Muscle of arm (tissue), 14 donors: ENCODE measurements at places on chromosomes 1 and 21.
A peak's percentile ranks its signal among the peaks of the same experiment; 100 is the strongest.

DNA sequence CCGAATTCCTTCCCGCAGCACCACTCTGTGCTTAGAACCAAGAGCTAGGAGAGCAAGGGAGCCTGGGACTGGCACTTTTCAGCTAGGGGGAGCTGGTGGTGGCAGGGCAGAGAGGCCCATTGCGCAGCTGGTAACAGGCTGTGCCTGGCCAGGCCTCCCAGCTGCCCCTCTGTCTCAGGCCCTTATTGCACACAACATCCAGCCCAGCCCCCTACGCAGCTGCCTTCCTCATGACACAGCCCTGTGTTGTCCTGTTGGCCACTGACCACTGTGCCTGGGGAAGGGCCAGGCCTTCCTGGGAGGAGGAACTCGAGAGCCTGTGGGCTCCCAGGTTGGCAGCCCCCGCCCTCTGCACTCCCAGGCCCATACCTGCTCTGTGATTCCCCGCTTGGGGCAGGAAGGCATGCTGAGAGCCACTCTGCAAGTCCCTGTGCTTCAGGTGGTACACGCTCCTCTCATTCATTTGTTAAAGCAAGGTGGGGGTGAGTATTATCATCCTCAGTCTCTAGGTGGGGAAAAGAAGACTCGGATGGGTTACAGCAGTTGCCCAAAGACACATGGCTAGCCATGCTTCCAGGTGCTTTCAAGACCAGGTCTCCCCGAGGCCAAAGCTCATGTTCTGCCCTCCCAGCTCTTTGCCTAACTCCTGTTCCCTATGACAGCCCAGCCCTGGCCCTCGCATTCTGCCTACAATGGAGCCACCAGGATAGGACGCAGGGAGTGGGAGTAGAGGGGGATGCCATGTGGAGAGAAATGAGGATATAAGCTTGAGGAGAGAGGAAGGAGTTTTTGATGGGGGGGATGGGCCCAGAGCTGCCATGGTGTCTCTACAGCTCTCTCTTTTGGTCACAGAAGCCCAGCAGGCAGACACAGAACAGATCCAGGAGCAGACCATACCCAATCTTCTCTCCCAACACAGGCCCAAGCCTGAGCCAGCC lies 81.8 kb downstream of the TMEM53 start:
- DNase-seq: no peak

- no peak for DNase-seq
Observed at GRCh38 chr1:31932491-31933316, 5.5 kb downstream of the PTP4A2 start.

DNA sequence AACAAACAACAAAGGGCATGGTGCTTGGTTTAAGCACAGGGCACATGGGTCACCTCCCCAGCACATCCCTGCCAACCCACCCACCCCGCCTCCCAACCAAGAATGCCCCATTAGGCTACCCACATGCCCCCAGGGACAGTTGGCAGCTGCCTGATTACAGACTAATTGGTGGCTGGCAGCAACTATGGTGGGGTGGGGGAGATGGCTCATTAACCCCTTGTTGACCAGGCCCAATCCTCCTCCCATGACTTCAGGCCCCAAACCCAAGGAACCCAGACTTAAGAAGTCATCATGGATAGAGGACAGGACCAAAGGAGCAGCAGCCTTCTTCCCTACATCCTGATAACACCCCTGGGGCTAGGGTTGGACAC lies 1.3 kb downstream of the RIMS3 start:
- DNase-seq: no peak

GRCh38 chr1:115829023-115829674 lies 11.8 kb downstream of the NHLH2 start:
- DNase-seq: no peak

DNA sequence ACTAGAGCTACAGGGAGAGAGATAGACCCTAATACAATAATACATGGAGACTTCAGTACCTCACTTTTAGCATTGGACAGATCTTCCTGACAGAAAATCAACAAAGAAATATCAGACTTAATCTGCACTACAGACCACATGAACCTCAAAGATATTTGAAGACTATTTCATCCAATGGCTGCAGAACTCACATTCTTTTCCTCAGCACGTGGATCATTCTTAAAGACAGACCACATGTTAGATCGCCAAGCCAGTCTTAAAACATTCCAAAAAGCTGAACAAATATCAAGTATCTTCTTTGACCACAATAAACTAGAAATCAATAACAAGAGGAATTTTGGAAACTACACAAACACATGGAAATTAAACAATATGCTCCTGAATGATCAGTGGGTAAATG lies 576.0 kb downstream of the KIF26B start:
- no peak for DNase-seq

DNA sequence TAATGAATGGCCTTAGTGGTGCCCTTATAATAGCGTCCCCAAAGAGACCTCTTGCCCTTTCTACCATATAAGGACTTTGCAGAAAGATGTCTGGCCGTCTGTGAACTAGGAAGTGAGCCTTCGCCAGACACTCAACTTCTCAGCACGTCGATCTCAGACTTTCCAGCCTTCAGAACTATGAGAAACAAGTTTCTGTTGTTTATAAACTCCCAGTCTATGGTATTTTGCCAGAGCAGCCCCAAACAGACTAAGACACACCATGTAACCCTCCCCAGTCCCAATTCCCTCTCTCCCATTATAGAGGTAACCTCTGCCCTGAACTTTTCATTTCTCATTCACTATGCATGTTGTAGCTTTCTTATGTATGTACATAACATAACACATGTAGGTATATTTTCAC lies 55.7 kb downstream of the NID1 start:
- peak; percentile 42 for DNase-seq

- no peak for DNase-seq
Observed at GRCh38 chr1:16173447-16174260, 17.8 kb upstream of the EPHA2 start.

DNA sequence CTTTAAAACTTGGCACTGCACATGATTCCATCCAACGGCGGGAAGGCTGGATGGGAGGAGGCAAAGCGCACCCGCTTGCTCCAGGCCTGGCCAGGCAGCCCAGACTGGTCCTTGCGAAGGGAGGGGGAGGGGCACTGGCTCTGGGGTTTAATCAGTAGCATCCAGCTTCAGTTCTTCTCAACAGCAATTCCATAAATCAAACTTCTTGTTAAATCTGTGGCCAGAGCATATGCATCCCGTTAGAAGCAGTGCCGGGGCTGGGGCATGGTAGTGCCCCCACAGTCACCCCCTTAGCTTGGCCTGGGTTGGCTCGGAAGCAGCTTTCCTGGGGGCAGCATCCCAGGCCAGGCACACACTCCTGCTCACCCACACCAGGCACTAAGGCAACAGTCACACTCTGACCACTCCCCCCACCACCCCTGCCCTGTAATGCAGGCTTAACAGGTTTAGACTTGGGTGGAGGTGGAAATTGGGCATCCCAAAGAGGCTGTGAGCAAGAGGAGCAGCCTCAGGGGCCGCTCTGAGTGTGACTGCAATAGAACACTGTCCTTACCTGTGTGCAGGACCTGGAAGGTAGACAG lies 94.1 kb upstream of the CASZ1 start:
- no peak for DNase-seq

- DNase-seq: no peak
Observed at GRCh38 chr1:198986442-198986841, 347.6 kb downstream of the PTPRC start.

DNA sequence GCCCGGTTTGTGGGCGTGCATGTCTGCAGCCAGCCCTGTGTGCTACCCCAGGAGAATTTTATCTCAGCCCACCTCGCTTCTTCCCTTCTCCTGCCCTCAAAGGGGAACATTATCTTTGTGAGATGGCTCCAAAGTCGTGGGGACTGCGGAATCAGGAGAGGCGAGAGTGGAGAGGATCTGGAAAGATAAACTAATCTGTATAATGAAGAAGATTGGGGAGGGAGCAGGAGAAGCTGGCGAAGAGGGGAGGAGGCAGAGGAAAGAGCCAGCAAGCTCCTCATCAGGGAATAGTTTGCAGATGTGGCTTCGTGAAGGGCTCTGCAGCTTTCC lies 310.3 kb downstream of the MATN1 start:
- no peak for DNase-seq

DNA sequence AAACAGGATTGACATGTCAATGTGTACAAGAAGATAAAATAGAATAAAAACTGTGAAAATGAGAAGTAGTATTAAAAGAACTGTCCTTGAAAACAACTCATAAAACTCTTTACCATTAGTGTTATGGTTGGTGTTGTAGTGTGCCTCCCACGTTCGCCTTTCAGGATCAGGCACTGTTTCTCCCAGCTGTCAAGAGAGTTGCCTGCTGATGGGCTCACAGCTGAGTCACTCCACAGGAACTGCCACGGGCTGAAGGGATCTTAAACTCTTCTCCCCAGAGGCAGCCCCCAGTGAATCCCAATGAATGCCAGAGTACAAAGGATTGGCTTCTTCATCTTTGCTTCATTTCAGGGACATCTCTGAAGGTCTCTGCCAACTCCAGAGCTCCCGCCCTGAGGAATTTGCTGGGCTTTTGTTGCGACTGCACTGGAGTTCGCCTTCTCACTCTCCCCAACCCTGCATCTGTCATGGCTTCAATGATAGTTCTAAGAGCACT lies 119.6 kb downstream of the ADGRL2 start:
- no peak for DNase-seq

- DNase-seq: no peak
Observed at GRCh38 chr1:209756615-209757445, 977 bp downstream of the TRAF3IP3 start.

- DNase-seq: peak; percentile 61
Observed at GRCh38 chr1:115727706-115728249, 40.7 kb downstream of the CASQ2 start.

- DNase-seq: no peak
Observed at GRCh38 chr21:45986316-45987051, 4.9 kb downstream of the COL6A1 start.

DNA sequence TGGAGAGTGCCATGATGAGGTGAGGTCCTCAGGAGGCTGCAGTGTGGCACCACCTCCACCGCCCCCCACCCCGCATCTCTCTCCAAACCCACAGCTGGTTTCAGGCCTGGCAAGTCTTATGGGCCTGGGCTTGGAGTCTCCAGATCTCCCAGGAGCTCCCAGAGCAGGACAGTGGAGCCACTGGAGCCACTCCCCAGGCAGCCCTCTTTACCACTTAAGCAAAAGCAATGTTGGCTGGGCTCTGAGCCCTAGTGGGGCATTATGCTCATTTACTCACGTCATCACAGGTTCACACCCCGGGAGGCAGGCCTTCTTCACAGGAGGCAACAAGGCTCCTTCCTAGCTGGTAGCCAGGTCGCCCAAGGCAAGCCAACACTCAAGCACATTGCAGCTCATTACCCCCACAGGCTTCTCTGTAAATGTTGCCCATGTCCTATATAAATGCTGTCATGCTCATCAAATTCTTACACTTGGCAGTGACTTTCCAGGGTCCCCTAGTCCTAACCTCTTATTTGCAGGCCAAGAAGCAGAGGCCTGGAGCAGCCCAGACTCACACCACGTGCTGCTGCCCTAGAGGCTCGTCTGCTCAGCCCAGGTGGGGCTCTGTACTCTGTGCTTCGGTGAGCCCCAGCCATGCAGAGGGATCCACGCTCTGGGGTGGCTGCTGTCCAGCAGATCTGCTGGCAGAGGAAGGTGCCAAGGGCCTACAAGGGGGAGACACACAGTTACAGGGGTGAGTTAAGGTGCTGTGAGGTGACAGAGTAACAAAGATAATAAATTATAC lies 459.3 kb downstream of the MATN1 start:
- DNase-seq: no peak

DNA sequence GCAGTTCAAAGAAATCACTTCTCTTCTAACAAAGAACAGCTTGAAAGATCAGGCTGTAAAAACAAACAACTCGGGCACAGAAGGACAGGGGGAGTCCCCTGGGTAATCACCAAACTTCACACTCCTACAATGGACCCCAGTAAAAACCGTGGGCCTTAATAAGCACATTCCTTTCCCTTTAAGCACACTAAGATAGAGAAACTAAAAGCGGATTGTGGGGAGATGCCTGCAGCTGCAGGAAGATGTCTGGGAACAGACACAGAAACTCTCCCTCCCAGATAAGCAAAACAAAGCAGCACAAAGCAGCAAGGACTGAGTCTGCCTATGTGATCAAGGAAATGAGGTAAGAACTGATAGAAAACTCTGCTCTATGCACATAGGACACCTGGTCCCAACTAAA lies 37.6 kb upstream of the CTBS start:
- no peak for DNase-seq

GRCh38 chr1:177770096-177770495 lies 199.8 kb downstream of the SEC16B start:
- no peak for DNase-seq

GRCh38 chr1:165842671-165843129 lies 15.3 kb downstream of the UCK2 start:
- no peak for DNase-seq

DNA sequence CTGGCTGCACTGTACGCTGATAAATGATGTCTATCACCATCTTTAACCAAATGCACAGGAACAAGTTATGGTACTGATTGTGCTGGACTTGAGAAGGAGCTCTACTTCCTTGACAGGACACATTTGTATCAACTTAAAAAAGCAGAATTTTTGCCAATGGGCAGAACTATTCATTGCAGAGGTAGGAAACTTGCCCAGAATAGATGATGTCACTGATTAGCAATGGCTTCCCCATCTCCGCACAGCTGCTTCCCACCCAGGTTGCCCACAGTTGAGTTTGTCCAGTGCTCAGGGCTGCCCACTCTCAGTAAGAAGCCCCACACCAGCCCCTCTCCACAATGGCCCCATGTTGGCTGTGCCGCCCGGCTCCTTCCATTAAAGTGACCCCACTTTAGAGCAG lies 33.4 kb downstream of the CAPN2 start:
- no peak for DNase-seq

DNA sequence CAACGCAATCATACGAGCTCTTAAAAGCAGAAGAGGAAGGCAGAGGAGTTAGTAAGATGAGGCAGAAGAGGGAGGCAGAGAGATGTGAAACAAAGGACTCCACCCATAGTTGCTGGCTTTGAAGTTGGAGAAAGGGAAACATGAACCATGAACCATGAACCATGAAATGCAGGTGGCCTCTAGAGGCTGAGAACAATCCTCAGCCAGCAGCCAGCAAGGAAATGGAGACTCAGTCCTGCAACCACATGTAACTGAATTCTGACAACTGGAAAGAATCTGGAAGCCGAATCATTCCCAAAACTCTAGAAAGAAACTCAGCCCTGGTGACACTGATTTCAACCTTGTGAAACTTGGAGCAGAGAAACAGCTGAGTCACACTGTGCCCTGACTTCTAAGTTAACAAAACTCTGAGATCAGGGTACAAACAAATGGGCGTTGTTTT lies 10.1 kb downstream of the DIPK1A start:
- DNase-seq: no peak

DNA sequence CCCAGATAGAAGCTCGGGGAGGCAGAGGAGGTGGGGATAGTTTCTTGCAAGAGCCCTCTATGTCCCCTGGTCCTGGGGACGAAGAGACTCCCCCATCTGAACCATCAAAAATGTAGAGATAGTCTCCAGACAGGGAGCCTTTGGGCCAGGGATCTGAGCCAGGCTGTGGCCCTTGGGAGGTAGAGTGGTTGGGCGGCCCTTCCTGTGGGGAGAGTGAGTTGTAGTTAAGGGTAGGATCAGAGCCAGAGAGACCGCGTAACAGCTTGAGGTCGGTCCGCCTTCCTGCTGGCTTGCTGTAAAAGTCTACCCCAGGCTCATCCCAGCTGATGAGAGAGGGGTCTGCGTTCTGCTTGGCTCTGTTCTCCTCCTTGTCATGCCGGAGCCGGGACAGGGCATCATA lies 25.3 kb downstream of the PIK3C2B start:
- no peak for DNase-seq
